ENCODE measurements at places on chromosomes 13 and 19.

DNA sequence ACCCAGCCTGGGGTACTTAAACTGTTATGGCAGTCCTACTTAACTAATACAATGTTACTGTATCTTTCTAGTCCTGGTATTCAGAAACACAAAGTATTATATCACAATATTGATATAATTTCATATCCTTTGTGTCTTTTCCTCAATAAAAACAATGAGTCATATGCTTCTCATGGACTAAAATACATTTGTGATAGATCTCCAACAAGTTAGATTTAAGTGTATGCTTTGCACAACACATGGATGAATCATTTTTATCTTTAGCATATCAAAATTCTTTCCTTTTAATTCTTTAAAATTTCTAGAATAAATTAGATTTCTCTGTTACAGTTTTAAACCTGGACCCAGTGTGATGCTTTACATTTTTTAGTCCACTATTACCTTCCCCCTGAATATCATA, 1357.8 kb upstream of the ATXN8OS start:
- no peak for DNase-seq

- DNase-seq = no peak
Observed at GRCh38 chr19:5690955-5691821, 1.1 kb downstream of the RPL36 start.

- no peak for DNase-seq
Observed at GRCh38 chr19:17753976-17754375, 2.7 kb downstream of the FCHO1 start.

DNA sequence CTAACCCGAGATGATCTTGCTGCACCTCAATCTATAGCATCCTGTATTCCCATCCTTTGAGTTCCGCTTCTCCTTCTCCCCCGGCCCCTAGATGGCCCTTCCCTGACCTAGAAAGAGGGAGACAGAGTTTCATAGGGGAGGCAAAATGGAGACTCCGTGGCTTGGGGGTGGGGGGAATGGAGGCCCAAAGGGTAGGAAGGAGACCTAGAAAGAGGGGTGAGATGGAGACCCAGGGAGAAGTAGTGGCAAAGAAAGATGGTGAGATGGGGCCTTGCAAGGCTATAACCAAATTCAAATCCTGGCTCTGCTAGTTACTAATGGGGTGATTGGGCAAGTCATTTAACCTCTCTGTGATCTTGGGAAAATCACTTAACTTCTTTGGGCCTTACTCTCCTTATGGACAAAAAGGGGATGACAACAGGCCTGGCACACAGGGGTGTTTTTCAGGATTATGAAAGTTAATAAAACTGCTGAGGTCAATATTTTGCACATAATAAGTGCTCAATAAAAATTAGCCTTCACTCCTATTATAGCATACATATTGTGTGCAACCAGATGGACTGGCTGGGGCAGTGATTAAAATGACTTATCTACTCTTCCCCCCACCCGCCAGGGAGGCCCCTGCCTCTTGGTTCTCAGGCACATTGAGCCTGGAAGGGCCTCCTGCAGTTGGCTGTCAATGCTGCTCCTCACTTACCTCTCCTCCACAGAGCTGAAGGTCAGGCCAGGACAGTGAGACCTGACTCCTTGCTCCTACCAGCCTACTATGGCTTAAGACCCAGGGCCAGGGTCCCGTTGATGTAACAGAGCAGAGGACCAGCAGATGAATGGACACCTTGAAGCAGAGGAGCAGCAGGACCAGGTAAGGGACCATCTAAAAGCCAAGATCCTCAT, 633 bp downstream of the SPHK2 start:
- DNase-seq = no peak

All from stimulated activated CD4-positive, alpha-beta T cell treated with anti-CD3 and anti-CD28 coated beads, Interleukin-1b, Interleukin-23, amount 100 ng/mL, for 24 hours (primary cell).